Transverse colon (tissue), 4 donors: ENCODE measurements at places on chromosomes 6 and 20. TPM values are rescaled to one million over a fixed set of nuclear protein-coding genes. Genes with fewer than 3 reads are reported as not detected.
A peak's percentile ranks its signal among the peaks of the same experiment; 100 is the strongest.

DNA sequence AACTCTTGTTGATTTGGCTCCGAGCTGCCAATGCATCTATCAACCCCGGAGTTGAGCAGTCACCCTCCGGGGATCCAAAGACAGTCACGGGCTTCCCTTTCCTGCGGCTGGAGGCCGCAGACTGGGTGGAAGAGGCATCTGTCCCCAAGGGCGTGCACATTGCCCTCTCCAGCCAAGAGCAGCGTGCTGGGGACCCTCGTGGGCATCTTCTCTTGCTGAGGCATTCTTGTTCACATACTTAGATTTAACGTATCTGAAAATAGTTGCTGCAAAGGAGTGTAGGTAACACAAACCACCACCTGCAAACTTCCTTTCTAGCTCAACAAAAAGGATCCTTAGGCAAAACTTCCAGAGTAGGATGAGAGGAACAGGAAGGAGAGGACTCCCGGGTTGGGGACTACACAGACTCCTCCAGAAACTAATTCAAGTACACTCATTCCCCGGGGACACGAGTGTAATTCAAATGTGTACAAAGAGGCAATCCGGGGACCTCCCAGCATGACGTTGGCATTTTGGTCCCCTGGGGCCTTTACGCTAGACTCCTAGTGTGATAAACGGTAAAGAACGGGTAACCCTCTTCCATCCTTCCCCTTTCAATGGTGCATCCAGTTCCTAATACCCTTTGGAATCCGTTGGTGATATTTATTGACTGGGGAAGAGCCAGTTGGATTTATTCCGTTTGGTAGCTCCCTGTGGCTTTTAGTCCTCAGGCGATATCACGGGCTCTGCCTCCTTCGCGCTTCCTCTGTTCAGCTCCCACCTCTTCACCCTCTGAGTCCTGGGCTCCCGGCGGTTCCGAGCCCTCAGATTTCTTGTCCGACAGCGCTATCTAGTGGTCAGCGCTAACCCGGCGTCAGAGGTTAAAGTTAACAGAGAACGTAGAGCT, 2.7 kb upstream of the COL12A1 start:
- no peak overlapping the region for H3K4me3 ChIP-seq
- H3K27me3 ChIP-seq: peaks cover 50% of the 10 kb centered on the region
- peaks cover 61% of the 10 kb centered on the region for H3K4me1 ChIP-seq
- DNase-seq: peak; percentile 88
- no peaks in the 10 kb centered on the region for H3K36me3 ChIP-seq
- H3K27ac ChIP-seq: peak overlapping the region; percentile 72

- no peaks in the 10 kb centered on the region for H3K36me3 ChIP-seq
- no peak overlapping the region for H3K27ac ChIP-seq
- H3K4me3 ChIP-seq: no peak overlapping the region
- DNase-seq: no peak
- H3K27me3 ChIP-seq: peaks cover 10% of the 10 kb centered on the region
Measured at GRCh38 chr20:39117491-39117890, 155.3 kb downstream of the DHX35 start.

- no peaks in the 10 kb centered on the region for H3K36me3 ChIP-seq
- H3K4me3 ChIP-seq: no peak overlapping the region
- H3K27me3 ChIP-seq: no peaks in the 10 kb centered on the region
- H3K27ac ChIP-seq: no peak overlapping the region
- H3K4me1 ChIP-seq: no peaks in the 10 kb centered on the region
- no peak for DNase-seq
Measured at GRCh38 chr6:42190554-42191183, 4.1 kb downstream of the GUCA1B start.

DNA sequence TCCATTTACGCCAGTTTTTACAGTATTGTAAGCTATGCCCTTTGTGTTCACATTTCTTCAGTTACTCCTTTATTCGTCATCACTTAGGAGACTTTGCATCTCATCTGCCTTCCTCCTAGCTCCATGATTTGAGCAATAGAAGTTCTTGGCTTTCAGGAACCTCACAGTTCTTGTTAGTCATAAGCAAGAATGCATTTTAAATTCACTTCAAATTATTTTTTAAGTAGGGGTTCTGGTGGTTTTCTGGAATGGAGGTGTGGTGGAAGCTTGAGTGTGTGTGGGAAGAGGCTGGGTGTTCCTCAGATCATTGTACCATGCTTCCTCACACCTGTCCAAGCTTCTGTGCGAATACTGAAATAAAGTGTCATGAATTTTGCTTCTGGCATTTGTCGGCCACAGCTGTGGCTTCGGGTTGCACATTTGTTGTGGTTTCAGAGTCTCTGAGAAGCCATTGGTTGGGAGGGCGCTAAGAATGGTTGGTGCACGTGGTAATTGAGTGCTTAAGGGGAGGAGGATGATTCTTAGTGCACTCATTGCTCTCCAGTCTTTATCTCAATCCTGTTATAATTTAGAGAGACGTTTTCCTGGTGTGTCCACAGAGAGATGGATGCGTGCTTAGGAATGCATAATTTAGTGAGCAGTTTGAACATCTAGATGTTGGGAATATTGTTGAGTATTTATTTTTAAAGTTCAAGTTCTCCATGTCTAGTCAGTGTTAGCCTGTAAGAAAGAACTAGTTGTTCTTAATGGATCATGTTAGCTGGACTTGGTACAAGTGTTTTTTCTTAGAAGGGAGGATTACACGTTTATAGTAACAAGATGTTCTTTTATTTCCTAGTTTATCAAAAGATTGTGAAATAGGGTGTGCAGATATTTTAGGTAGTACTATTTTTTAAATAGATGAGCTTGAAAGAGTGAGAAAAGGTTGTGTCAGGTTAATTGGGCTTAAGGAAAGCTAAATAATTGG, 31.9 kb downstream of the FOXO3 start:
- peak; percentile 70 for DNase-seq
- H3K4me1 ChIP-seq: peaks cover 93% of the 10 kb centered on the region
- H3K27me3 ChIP-seq: no peaks in the 10 kb centered on the region
- H3K4me3 ChIP-seq: no peak overlapping the region

DNA sequence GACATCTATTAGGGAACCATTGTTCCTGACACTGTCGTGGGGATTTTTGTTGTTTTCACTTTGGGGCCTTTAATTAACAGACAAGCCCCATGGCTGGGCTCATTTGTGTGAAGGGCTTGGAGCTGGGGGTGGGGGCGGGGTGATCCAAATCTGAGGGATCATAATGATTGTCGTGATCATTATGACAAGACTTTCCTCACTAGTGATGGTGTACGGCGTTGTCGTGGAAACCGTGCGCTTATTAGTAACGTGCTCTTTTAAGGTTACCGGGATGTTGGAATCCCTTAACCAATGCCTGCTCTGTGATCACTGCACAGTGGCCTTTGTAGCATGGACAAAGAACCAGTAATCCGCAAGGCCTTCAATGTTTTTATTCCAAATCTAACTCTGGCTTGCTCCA, 18.6 kb downstream of the PDYN start:
- no peak overlapping the region for H3K4me3 ChIP-seq
- no peak overlapping the region for H3K27ac ChIP-seq
- no peaks in the 10 kb centered on the region for H3K36me3 ChIP-seq
- H3K27me3 ChIP-seq: peaks cover 41% of the 10 kb centered on the region
- H3K4me1 ChIP-seq: no peaks in the 10 kb centered on the region

- H3K4me1 ChIP-seq: peaks cover 9% of the 10 kb centered on the region
- no peaks in the 10 kb centered on the region for H3K27me3 ChIP-seq
- H3K27ac ChIP-seq: no peak overlapping the region
- no peak for DNase-seq
Measured at GRCh38 chr20:33689493-33689892, 3.3 kb upstream of the E2F1 start.

GRCh38 chr6:146890644-146891434, 292.1 kb downstream of the ADGB start:
- H3K36me3 ChIP-seq: no peaks in the 10 kb centered on the region
- H3K27me3 ChIP-seq: no peaks in the 10 kb centered on the region
- no peak overlapping the region for H3K27ac ChIP-seq
- peaks cover 7% of the 10 kb centered on the region for H3K4me1 ChIP-seq
- H3K4me3 ChIP-seq: no peak overlapping the region

GRCh38 chr6:142945446-142946180, 637 bp upstream of the HIVEP2 start:
- DNase-seq: peak; percentile 63
- no peaks in the 10 kb centered on the region for H3K36me3 ChIP-seq
- H3K4me1 ChIP-seq: peaks cover 12% of the 10 kb centered on the region

GRCh38 chr6:129267028-129267427, 384.1 kb downstream of the LAMA2 start:
- H3K4me1 ChIP-seq: no peaks in the 10 kb centered on the region
- no peak for DNase-seq
- H3K27ac ChIP-seq: no peak overlapping the region
- no peaks in the 10 kb centered on the region for H3K36me3 ChIP-seq
- H3K4me3 ChIP-seq: no peak overlapping the region
- no peaks in the 10 kb centered on the region for H3K27me3 ChIP-seq

DNA sequence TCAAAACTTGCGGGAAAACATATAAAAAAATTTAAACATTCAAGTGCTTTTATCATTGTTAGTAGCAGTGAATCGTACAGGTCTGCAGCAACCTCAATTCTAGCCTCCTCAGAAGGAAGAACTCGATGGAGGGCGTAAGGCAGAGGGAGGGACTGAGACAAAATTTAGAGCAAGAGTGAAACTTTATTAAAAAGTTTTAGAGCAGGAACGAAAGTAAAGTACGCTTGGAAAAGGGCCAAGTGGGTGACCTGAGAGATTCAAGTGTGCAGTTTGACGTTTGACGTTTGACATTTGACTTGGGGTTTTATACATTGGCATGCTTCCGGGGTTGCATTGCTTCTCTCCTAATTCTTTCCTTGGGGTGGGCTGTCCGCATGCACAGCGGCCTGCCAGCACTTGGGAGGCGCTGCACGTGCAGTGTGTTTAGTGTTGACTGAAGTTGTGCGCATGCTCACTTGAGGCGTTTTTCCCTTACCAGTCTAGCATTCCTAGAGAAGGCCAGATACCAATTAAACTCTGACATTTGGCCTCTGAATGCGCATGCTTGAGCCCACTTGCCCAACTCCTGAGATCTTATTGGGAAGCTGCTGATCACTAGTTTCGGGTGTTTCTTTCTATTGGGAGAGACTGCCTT, 82.6 kb downstream of the TBX18 start:
- H3K4me3 ChIP-seq: no peak overlapping the region
- no peaks in the 10 kb centered on the region for H3K27me3 ChIP-seq
- H3K27ac ChIP-seq: no peak overlapping the region
- no peaks in the 10 kb centered on the region for H3K4me1 ChIP-seq

DNA sequence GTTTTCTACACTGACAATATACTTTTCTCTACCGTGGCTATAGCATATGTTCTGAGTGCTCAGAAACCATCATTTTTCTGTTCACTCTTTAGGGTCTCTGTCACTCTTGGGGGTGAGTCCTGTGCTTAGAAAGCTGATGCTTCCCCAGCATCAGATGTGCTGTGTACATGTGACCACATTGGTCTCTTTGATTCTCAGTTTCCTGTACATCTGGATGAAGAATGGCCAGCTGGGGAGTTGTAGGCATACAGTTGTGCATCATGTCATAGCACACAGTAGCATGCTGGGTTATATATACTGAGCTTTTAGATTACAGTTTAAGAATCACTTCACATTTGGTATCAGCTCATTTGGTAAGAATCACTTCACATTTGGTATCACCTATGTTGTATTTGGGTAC, 238.6 kb upstream of the PREP start:
- no peaks in the 10 kb centered on the region for H3K36me3 ChIP-seq
- no peaks in the 10 kb centered on the region for H3K27me3 ChIP-seq
- H3K4me3 ChIP-seq: no peak overlapping the region
- peaks cover 3% of the 10 kb centered on the region for H3K4me1 ChIP-seq
- no peak overlapping the region for H3K27ac ChIP-seq

DNA sequence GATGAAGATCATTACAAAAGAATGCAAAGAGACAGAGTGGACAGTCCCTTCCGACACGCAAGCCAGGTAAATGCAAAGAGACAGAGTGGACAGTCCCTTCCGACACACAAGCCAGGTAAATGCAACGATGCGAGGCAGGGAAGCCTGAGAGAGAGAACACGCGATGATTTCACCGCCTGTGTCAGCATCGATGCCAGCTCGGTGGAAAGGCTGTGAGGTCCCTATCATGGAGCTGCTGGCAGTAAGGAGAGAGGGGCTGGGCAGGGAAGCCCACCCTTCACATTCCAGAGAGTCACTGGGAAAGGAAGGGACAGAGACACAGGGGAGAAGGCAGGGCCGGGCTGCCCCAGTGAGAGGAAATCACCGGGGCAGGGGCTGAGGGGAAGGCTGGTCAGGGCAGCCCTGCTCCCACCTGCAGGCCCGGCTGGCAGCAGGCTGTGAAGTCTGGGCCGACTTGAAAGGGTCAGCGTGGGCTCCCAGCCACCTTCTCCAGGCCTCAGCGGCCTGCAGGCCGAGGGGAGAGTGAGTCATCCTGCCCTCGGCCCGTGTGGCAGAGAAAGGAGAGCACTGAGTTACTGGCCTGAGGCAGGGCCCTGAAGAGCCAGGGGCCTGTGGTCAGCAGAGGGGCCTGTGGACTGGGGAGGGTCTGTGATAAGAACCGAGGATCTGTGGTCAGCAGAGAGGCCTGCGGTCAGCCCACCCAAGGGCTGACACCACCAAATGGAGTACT, 80.4 kb downstream of the DACT2 start:
- H3K27me3 ChIP-seq: no peaks in the 10 kb centered on the region
- H3K27ac ChIP-seq: no peak overlapping the region
- H3K4me3 ChIP-seq: no peak overlapping the region
- no peaks in the 10 kb centered on the region for H3K36me3 ChIP-seq
- DNase-seq: no peak

DNA sequence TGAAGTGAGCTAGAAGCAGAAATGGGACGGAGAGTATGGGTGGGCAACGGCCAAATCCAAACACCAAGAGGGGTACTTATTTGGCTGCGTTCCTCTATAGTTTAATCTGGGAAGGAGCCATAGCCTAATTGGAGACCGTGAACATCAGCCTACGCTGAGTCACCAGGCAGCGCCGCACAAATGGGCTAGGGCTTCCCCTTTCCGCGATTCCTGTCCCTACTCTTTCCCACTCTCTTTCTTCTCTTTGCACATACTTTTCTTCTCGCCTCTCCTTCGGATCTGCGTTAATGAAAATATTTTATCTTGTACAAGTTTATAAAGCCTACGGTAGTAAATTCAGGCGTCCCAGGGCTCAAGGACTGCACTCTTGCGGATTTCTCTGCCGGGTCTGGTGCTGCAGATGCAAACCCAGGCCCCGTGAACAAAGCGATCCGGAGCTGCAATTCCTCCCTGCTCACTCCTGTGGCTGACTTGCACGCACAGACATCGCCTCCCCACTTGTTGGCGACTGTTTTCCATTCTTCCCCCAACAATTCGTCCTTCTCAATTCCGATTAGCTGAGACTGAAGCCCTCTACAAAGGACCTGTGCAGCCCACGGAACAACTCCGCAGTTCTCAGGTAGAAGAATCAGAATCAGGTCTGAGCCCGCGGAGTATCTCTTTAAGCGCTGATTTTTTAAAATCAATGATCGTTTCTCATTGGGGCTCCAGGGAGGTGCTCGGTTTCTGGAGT, 4.2 kb upstream of the TBX18 start:
- DNase-seq: no peak
- H3K36me3 ChIP-seq: no peaks in the 10 kb centered on the region
- H3K27me3 ChIP-seq: peaks cover 100% of the 10 kb centered on the region
- no peak overlapping the region for H3K27ac ChIP-seq

GRCh38 chr20:31538326-31538725, 24.1 kb downstream of the HM13 start:
- no peaks in the 10 kb centered on the region for H3K36me3 ChIP-seq
- H3K27me3 ChIP-seq: no peaks in the 10 kb centered on the region
- H3K4me1 ChIP-seq: peaks cover 4% of the 10 kb centered on the region
- no peak overlapping the region for H3K27ac ChIP-seq

GRCh38 chr20:21801193-21801592, 95.7 kb downstream of the PAX1 start:
- no peaks in the 10 kb centered on the region for H3K36me3 ChIP-seq
- H3K27ac ChIP-seq: no peak overlapping the region
- no peak for DNase-seq
- H3K27me3 ChIP-seq: no peaks in the 10 kb centered on the region
- H3K4me1 ChIP-seq: no peaks in the 10 kb centered on the region

BMP5 gene
- 5.6 TPM for total RNA-seq

ACTL10 gene
- total RNA-seq: 3.0 TPM

CYP39A1 gene
- 2.3 TPM for total RNA-seq

YTHDF1 gene
- 33.6 TPM for total RNA-seq

CST4 gene
- total RNA-seq: not detected

SLC22A16 gene
- total RNA-seq: not detected
